ENCODE measurements at places on chromosomes 16 and 17. TPM values are rescaled to one million over a fixed set of nuclear protein-coding genes. Genes with fewer than 3 reads are reported as not detected.

Gene PYY
- polyA plus RNA-seq, result 0.25 TPM

Gene P2RX1
- 1.5 TPM for polyA plus RNA-seq

Gene ZNF286A
- 45.1 TPM for polyA plus RNA-seq

Gene GPR139
- polyA plus RNA-seq, result not detected

Gene KRT39
- polyA plus RNA-seq, result 0.09 TPM

Gene NPIPA3
- 5.6 TPM for polyA plus RNA-seq

Gene ITGAX
- polyA plus RNA-seq, result 0.73 TPM

Gene KIF1C
- 93.7 TPM for polyA plus RNA-seq

Gene ITGAD
- 0.43 TPM for polyA plus RNA-seq

Gene KRTAP4-4
- polyA plus RNA-seq, result not detected

Data from left renal cortex interstitium (tissue), 4 donors.